ENCODE measurements at places on chromosomes 7 and 10.

- DNase-seq = peak; percentile 58
Observed at GRCh38 chr10:97336942-97337831, 2.7 kb upstream of the FRAT2 start.

GRCh38 chr10:48550977-48551376, 53.9 kb downstream of the ARHGAP22 start:
- DNase-seq = no peak

DNA sequence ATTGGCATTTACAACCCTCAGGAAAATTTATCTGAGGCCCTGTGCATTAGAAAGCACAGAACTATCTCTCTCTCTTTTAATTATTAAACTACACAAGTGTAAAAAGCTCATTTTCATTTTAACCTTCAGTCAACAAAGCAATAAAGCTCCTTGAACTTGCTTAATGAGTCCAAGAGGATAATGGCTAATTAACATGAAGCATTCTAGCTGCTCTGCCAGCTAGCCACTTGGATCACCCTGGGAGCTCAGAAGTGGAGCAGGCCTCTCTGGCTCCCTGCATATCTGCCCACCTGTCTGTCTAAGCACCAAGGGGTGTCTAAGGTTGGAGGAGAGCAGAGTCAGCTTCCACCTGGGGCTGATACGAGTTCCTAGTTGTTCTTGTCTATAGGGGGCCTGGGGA, 56.0 kb upstream of the SLC35G1 start:
- no peak for DNase-seq

- no peak for DNase-seq
Observed at GRCh38 chr7:69957661-69958060, 359.4 kb downstream of the AUTS2 start.

DNA sequence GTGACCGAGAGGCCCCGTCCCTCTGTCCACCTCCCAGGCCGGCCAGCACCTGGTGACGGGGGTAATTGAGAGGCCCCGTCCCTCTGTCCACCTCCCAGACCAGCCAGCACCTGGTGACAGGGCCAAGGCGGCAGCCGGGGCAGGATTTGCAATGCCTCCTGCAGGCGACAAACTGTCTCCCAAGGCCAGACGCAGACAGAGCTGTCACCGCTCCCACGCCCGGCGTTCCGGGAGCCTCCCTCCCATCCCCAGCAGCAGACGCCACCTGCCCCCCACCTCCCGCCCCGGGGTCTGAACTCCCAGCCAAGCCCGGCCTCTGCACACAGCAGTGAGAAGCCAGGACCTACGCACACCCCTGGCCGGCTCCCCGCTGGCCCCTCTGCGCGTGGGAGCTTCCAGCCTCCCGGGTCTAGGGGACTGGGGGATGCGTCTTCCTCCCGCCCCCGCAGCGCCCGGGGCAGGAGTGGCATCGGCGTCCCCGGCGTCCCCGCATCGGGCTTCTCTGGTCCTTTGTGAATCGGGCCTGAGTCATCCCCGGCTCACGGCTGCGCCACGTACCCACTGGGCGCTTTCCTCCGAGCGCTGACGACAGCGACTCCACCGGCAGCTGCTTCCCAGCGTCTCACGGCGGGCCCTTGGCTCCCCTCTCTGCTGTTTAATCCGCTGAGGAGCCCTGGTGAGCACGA, 95.1 kb upstream of the DIP2C start:
- peak; percentile 86 for DNase-seq

- peak; percentile 66 for DNase-seq
Observed at GRCh38 chr7:131843898-131844331, 287.5 kb upstream of the PODXL start.

- DNase-seq = no peak
Observed at GRCh38 chr10:71247414-71247705, 35.0 kb downstream of the UNC5B start.

GRCh38 chr10:122311716-122312115, 40.6 kb downstream of the BTBD16 start:
- DNase-seq = no peak

- DNase-seq = no peak
Observed at GRCh38 chr10:98589007-98589406, 142.3 kb upstream of the HPS1 start.

GRCh38 chr10:92493362-92493761, 80.5 kb downstream of the IDE start:
- DNase-seq = no peak

DNA sequence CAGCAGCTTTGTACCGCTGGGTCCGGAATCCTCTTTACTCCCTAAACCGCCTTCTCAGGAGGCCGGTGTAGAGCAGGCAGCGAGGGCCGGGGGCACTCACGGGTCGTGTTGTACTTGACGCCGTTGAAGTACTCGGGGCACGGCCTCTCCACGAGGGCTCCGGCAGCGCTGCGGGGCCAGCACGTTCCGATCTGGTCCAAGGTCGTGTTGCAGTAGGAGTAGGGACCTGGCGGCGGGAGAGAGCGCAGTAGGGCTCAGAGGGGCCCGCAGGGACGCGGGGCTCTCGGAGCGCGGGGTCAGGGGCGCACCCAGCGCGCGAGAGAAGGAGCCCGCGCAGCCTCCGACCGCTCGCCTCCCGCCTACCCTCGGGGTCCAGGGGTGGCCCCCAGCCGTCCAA, 443 bp downstream of the CRHR2 start:
- DNase-seq = no peak

- no peak for DNase-seq
Observed at GRCh38 chr7:122764020-122764419, 61.3 kb upstream of the RNF148 start.

GRCh38 chr7:99190359-99191009, 17.4 kb downstream of the KPNA7 start:
- DNase-seq = peak; percentile 78

DNA sequence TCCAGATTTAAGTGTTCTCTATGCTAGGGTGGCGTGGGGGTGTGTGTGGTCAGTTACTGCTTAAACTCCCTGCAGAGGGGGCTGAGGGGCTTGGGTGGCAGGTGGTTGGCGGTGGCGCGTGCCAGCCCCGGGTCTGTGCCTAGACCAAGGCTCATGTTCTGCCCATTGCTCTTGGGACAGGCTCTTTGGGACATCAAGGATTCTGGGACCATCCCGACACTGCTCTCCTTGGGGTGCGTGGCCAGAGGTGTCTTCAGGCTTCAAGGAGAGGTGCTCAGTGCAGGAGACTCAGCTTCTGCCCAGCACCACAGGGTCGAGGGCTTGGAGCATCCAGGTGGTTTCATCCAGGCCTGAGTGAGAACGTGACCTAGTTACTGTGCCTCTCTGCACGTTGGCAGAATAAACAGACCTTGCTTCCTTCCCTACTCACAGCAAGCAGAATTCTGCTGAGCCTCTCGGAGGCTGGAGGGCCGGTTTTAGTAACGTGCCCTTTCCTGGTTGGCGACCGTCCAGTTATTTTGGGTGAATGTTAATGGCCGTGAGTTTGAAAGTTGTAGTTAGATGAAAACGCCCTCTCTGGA, 39.9 kb downstream of the CAMK1D start:
- peak; percentile 37 for DNase-seq

- DNase-seq = peak; percentile 86
Observed at GRCh38 chr7:43112941-43113621, 634 bp downstream of the HECW1 start.

DNA sequence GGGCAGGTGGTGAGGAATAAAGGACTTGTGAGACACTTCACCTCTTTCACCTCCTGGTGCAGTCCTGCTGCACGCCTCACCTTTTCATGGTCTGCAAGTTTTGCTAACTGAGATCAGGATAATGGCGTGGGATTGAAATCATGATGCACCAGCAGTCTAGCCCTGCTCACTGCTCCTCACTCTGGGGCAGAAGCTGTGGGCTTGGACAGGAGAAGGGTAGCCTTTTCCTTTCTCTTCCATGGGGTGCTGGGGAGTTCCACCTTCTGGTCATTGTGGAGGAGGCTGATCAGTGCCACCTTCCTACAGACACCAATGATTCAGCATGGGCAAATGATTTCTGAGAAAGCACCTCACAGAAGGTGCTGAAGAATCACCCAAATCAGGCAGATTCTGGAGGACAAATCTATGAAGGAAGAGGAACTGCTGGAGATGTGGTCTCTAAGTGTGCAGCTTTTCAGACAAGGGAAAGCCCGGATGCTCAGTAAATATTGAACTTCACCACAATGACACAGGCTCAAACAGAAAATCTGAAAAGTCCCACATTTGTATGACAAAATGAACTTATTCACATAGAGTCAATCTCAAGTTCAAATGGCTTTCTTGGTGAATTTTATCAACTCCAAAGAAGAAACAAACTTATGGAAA, 19.7 kb downstream of the MBL2 start:
- no peak for DNase-seq
